ENCODE measurements at places on chromosomes 1 and 21. TPM values are rescaled to one million over a fixed set of nuclear protein-coding genes. Genes with fewer than 3 reads are reported as not detected.

Gene ERG
- 0.23 TPM for total RNA-seq

Gene LCE1F
- total RNA-seq = not detected

Gene HTR6
- not detected for total RNA-seq

Gene OR2T35
- not detected for total RNA-seq

Gene MANEAL
- total RNA-seq = 2.1 TPM

Gene BRINP2
- total RNA-seq = 0.26 TPM

Gene TNFAIP8L2
- total RNA-seq = not detected
